ENCODE measurements at places on chromosomes 16 and 17.

- DNase-seq = peak; percentile 44
Measured at GRCh38 chr16:30032083-30032819, 1.2 kb upstream of the TLCD3B start.

GRCh38 chr17:39283896-39284295, 58.2 kb upstream of the STAC2 start:
- no peak for DNase-seq

GRCh38 chr17:35390156-35390555, 16.7 kb upstream of the SLFN11 start:
- DNase-seq = no peak

GRCh38 chr17:9138161-9138717, 116.9 kb downstream of the NTN1 start:
- DNase-seq = no peak

DNA sequence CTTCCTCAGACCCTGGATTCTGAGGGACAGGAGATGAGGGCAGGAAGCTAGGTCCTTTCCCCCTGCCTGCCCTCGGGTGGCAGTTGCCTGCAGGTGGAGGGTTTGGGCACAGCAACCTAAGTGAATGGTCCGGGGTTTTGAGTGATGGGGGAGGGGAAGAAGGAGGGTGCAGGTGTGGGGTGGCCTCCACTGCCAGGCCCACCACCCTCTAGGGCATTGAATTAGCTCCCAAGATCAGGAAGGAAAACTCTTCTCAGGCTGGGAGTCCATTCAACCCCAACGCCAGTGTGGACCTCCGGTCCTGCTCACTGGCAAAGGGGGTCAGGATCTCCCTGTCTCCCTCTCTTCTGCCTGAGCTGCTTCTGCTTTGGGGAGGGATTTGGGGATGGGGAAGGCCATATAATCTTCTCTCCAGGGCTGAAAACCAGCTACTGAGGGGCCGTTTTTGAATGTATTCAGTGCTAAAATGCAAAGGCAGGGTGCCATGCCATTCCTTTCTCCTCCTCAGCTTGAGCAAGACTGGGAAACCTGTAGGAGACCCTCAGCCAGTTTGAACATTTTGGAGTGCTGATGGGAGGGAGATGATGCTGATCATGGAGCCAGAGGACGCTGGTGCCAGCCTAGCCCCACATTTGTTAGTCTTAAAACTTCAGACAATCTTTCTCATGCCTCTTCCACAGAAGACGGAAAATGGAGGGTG, 18.8 kb downstream of the GRB7 start:
- DNase-seq = no peak

DNA sequence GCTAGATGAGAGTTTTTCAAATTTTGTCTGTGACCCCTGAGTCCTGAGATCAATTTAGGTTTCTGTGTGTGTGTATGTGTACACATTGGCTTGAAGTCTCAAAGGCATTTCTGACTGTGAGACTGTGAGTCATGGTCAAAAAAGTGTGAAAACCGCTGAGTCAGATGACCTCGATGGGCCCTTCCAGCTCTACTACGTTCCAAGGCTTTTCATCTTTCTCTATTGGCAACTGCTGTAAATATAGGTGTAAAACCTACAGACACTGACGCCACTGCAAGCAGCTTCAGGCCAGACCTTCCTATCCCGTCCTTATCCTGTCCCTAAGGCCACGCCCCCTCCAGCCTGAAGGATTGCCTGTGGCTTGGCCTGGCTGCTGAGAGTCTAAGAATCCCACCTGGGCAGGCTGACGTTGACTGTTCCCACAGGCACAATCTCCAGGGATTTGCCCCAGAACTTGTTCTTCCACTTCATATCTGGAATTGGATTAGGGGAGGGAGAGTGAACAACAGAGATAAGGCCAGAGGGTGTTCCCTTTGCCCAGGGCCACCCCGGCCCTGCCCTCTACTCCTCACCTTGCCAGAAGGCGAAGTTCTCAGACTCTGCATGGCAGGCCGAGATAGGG, 11.3 kb downstream of the OSBPL7 start:
- DNase-seq = no peak
